Vein endothelial cell (primary cell): ENCODE measurements at places on chromosomes 5 and 9. TPM values are rescaled to one million over a fixed set of nuclear protein-coding genes. Genes with fewer than 3 reads are reported as not detected.

Gene TENT4A
- 17.7 and 20.3 TPM in 2 replicates for total RNA-seq

Gene PCDHGA6
- 6.0 and 7.2 TPM in 2 replicates for total RNA-seq

Gene LTC4S
- total RNA-seq, result 0.57 and 1.3 TPM in 2 replicates

Gene FAM151B
- total RNA-seq, result 1.6 and 3.3 TPM in 2 replicates

Gene SPATA31C1
- not detected in 2 replicates for total RNA-seq

Gene ARSI
- under 0.01 and 0.19 TPM in 2 replicates for total RNA-seq

Gene CARD9
- 0.57 and 0.65 TPM in 2 replicates for total RNA-seq

Gene IL13
- not detected in 2 replicates for total RNA-seq

Gene LCN15
- total RNA-seq, result not detected in 2 replicates

Gene PKN3
- total RNA-seq, result 17.2 and 25.5 TPM in 2 replicates

Gene BTNL9
- 0.19 and 2.0 TPM in 2 replicates for total RNA-seq

Gene MYMK
- total RNA-seq, result not detected in 2 replicates

Gene STPG3
- not detected in 2 replicates for total RNA-seq

Gene TTC23L
- total RNA-seq, result under 0.01 and 0.19 TPM in 2 replicates

Gene CCT5
- 419 and 585 TPM in 2 replicates for total RNA-seq

Gene TEX48
- total RNA-seq, result not detected in 2 replicates

Gene CCL27
- total RNA-seq, result not detected in 2 replicates

Gene OSMR
- total RNA-seq, result 10.7 and 14.7 TPM in 2 replicates

Gene WDR38
- not detected in 2 replicates for total RNA-seq

Gene CDKN2B
- total RNA-seq, result 9.1 and 16.0 TPM in 2 replicates

Gene TMEFF1
- total RNA-seq, result 8.8 and 10.7 TPM in 2 replicates

Gene C6
- total RNA-seq, result not detected in 2 replicates

Gene P4HA2
- 42.8 and 68.3 TPM in 2 replicates for total RNA-seq

Gene TAF11L7
- total RNA-seq, result not detected in 2 replicates

Gene ZBED3
- 3.2 and 7.8 TPM in 2 replicates for total RNA-seq

Gene EIF4E1B
- not detected in 2 replicates for total RNA-seq

Gene CBY3
- total RNA-seq, result not detected in 2 replicates

Gene LHX6
- total RNA-seq, result 10.1 and 36.1 TPM in 2 replicates

Gene NSD1
- total RNA-seq, result 44.1 and 53.4 TPM in 2 replicates

Gene SLC25A48
- total RNA-seq, result not detected in 2 replicates

Gene DAPK1
- 49.6 and 55.3 TPM in 2 replicates for total RNA-seq

Gene SLC45A2
- total RNA-seq, result 0.10 TPM in 1 of 2 replicates, not detected in the other

Gene FBXL7
- 22.2 and 26.3 TPM in 2 replicates for total RNA-seq

Gene SLC25A25
- 22.5 and 22.9 TPM in 2 replicates for total RNA-seq

Gene PCDHGA5
- 1.5 and 1.6 TPM in 2 replicates for total RNA-seq

Gene CDC26
- 32.9 and 34.3 TPM in 2 replicates for total RNA-seq

Gene IFNA17
- not detected in 2 replicates for total RNA-seq

Gene GHR
- 2.3 and 2.4 TPM in 2 replicates for total RNA-seq

Gene ATG10
- 4.9 and 6.2 TPM in 2 replicates for total RNA-seq

Gene EQTN
- not detected in 2 replicates for total RNA-seq

Gene FANCC
- total RNA-seq, result 9.1 and 9.9 TPM in 2 replicates

Gene C5
- total RNA-seq, result 0.65 and 0.86 TPM in 2 replicates

Gene LRRC19
- total RNA-seq, result not detected in 2 replicates

Gene CD14
- 0.57 TPM in 1 of 2 replicates, not detected in the other for total RNA-seq

Gene MLLT3
- 5.1 and 6.9 TPM in 2 replicates for total RNA-seq

Gene BTNL3
- total RNA-seq, result not detected in 2 replicates

Gene LCN6
- total RNA-seq, result 0.33 TPM in 1 of 2 replicates, not detected in the other

Gene SH3TC2
- 15.4 and 19.3 TPM in 2 replicates for total RNA-seq

Gene SLC2A6
- total RNA-seq, result 40.8 and 55.9 TPM in 2 replicates

Gene IRX1
- not detected in 2 replicates for total RNA-seq

Gene PCDHGB7
- total RNA-seq, result 10.9 and 15.7 TPM in 2 replicates

Gene KIF12
- total RNA-seq, result 0.10 and 0.33 TPM in 2 replicates

Gene STING1
- total RNA-seq, result 56.9 and 67.3 TPM in 2 replicates

Gene C9orf153
- total RNA-seq, result 0.33 TPM in 1 of 2 replicates, not detected in the other
